GM13977 (cell line): ENCODE measurements at places on chromosomes 4 and X.
A peak's percentile ranks its signal among the peaks of the same experiment; 100 is the strongest.

GRCh38 chr4:77619408-77619807, 13.8 kb downstream of the CXCL13 start:
- no peak for DNase-seq

DNA sequence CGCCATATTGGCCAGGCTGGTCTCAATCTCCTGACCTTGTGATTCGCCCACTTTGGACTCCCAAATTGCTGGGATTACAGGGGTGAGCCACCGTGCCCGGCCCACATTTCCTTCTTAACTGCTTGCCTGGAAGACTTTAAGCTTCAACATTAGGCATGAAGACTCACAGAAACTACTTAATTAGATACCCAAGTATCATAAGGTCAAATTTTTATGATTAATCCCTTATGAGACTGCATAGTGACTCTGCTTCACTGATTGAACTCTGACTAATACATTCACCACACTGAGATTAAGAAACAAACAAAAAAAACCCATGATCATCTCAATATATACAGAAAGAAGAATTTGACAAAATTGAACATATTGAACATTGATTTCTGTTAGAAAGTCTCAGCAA, 87.4 kb upstream of the KCTD8 start:
- DNase-seq = no peak

GRCh38 chr4:22531311-22532019, 15.6 kb upstream of the ADGRA3 start:
- no peak for DNase-seq

DNA sequence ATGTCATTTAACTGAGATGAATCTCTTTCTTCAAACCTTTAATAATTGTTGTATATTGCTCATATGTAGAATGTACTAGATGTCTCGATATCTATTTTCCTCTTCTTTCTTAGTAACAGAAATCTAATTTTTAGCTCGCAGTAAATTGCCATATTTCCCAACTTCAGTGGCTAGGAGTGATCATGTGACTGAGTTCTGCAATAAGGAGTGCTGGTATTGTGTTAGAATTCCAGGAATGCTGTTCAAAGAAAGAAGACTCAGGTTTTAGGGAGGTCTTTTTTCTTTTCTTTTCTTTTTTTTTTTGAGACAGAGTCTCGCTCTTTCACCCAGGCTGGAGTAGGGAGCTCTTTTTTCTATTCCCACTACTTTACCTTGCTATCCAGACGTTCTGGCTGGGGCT, 81.7 kb downstream of the SLC10A7 start:
- DNase-seq = no peak

DNA sequence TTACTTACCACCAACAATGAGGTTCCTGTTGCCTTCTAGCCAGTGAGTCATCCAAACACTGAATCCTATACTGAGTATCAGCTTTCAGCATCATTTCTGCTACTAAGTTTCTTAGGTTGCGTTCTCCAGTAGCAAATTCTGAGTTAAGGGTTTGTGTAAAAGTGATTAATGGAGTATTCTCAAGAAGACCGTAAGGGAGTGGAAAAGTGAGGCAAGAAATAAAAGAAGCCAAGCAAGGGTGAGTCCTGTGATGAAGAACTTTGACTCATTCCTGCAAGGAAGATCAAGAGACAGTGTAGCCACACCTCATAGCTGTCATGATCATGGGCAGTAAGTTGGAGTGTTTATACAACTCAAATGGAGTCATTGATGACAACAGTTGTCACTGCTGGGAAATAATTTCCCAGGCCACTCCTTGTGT, 446.2 kb downstream of the RAPGEF2 start:
- DNase-seq = no peak

- no peak for DNase-seq
These were observed 38.0 kb downstream of the TRIM2 start for GRCh38 chr4:153241970-153242838.

- no peak for DNase-seq
These were observed 27.3 kb downstream of the IQCM start for GRCh38 chr4:149788300-149788699.

DNA sequence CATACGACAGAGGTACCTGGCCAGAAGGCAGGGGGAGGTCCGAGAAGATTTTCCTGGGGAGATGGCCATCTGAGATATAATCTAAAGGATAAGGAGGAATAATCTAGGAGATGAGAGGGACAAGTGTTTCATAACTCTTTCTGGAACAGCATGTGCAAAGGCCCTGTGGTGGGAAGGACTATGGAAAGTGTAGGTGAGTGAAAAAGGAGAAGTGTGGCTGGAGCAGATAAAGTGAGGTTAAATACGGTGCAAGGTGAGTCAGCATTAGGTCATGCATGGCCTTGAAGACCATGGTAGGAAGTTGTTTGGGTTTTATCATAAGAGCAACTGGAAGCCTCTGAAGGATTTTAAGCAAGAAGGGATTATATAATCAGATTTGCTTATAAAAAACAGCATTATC, 34.6 kb upstream of the MTM1 start:
- DNase-seq = no peak

- DNase-seq = no peak
These were observed 107.6 kb downstream of the QRFPR start for GRCh38 chr4:121273191-121273590.

DNA sequence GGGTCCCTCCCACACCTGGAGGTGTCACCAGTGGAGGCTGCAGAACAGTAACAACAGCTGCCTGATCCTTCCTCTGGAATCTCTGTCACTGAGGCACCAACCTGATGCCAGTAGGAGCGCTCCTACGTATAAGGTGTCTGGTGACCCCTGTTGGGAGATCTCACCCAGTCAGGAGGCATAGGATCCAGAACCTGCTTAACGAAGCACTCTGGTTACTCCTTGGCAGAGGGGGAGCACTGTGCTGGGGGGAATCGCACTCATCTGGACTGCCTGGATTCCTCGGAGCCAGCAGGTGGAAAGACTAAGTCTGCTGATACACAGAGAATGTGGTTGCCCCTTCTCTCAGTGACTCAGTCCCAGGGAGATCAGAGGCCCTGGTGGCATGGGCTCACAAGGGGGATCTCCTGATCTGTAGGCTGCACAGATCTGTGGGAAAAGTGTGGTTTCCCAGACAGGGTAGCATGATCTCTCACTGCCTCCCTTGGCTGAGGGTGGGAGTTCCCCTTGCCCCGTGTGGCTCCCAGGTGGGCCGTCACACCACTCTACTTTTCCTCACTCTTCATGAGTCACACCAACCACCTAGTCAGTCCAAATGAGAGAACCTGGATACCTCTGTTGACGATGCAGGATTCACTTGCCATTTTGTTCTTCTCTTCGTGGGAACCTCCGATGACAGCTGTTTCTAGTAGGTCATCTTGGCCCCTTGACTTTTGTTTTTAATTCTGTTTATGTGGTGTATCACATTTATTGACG, 305.9 kb downstream of the IDS start:
- DNase-seq = no peak

DNA sequence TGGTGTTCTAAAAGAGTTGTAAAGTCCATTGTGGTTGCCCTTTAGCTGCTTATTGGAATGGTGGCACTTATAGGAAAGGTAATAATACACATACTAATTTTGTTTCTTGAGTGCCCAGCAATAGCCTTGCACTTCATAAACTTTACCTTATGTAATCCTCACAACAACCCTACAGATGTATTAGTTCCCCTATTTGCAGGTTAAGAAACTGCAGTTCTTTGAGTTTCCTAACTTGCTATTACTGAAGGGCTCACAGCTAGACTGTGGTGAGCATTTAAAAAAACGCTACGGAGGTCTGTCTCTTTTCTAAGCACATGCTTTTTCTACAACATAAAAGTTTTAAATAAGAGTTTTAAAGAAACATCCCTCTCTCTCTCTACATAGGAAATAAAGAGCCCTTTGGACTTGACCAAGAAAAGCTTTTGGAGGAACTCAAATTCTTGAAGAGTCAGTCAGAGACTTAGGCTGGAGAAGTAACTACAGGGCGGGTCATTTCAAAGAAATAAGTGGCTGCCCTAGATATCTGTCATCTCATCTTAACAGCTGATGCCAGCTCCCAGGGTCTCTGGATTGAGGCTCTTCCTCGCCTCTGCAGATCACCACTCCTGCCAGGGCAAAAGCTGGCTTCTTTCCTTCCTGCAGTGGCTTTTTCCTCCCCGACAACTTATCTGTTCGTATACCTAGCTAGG, 42.0 kb upstream of the FBXW7 start:
- DNase-seq = no peak

DNA sequence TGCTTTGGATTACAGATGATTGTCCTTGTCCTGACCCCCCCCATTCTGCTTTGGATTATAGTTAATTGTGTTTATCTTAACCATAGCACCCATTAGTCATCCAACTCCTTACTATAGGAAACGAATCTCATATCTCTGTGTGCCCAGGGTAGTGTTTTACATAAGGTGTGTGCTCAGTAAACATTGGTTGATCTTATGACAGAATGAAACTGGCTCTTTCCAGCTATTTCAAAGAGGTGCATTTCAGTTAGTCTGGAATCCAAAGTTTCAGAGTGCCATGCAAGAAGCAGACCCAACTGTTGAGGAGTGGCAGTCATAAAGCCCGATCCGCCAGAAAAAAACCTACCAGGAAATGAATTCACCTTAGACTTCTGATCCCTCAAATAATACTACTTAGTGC, 14.7 kb downstream of the TRIM2 start:
- no peak for DNase-seq

- no peak for DNase-seq
These were observed 28.6 kb downstream of the AGA start for GRCh38 chr4:177413656-177414055.

DNA sequence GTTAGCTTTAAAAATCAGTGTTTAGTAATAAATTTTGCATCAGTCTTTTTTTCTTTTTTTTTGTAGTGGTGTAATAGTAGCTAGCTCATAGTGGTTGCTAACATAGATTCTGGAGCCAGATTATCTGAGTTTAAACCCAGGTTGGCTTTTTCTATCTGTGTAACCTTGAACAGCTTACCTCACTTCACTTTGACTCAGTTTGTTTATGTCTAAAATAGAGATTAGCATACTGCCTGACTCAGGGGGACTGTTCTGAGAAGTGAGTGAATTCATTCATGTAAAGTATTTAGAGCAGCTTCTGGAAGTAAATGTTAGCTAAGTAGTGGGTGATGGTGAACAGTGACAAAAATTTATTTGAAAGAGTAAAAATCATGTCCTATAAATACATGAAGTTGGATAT, 32.9 kb downstream of the CPEB2 start:
- no peak for DNase-seq

GRCh38 chr4:7427831-7428260, 6.9 kb downstream of the PSAPL1 start:
- no peak for DNase-seq

- DNase-seq = no peak
These were observed 90.0 kb downstream of the IGSF1 start for GRCh38 chrX:131199091-131199490.

DNA sequence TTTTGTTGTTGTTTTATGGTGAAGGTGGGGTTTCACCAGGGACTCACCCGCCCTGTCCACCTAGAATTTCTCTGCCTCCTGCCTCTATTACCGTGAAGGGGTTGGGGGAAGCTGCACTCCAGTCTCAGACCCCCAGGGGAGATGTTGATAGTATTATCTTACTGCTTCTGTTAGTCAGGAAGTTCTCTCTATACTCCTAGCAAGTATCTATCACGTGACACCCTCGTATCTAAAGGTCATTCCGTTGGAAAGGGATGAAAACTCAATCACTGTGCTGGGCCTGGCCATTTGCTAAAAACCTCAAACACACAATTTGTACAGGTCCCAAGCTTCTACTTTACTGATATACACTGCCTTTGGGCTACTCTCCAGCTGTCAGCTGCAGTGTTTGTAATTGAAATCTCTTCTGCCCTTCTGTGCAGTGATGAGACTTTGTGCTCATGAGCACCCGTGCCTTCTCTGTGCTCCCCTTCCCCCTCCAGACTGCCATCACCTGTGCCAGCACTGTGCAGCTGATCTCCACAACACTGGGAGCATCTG, 188.5 kb upstream of the ANXA3 start:
- DNase-seq = no peak

DNA sequence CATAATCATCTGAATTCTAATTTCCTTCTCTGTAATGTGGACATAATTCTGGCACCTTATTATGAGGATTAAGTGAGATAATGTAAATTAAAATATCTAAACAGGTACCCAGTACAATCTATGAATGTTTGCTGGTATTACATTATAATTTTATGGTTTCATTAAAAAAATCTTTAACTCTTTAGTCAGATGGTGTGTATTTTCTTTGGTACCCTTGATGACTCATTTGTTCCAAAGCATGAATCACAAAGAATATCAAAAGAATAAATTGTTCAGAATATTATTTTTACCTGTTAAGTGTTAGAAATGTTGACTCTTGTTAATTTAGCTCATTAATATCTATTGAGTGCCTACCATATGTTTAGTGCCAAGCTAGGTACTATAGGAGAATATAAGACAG, 74.3 kb downstream of the SNX25 start:
- no peak for DNase-seq

DNA sequence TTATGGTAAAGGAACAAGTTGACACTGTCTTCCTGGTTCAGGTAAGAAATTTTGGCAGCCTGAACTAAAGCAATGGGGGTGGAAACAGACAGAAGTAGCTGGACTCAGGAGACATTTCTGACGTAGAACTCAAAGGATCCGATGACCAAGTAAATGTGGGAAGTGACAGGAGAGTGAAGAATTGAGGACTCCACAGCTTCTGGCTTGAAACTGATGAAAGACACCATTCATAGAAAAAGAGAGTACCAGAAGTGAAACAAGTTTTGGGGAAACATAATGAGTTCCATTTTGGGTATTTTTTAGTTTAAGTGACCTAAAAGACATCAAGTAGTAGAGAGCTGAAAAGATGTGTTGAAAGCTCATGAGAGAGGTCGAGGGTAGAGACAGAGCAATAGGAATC, 5.7 kb downstream of the FAM120C start:
- DNase-seq = no peak

GRCh38 chrX:129769467-129770154, 10.1 kb upstream of the SASH3 start:
- DNase-seq = peak; percentile 64

DNA sequence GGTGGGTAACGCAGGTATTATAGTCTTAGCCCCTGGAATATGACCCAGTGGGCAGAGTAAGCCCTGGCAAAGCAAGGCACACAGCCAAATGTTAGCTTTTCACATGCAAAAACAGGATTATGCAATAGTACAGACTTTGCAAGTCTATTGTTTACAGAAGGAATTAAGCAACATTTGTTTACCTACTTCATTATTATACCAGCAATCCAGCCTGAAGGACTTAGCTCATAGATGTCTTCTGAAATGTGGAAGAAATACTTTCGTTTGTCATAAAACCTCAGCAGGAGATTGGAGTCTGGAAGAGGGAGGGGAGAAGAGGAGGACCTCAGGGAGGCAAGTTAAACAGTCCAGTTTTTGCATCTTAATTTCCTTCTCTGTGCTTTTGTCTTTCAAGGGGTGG, 226.7 kb upstream of the CENPE start:
- no peak for DNase-seq

GRCh38 chr4:61770456-61770855, 570.3 kb downstream of the ADGRL3 start:
- no peak for DNase-seq
